ENCODE measurements at places on chromosomes 12 and 14.

- DNase-seq: no peak
Observed at GRCh38 chr14:90700933-90701776, 115.1 kb downstream of the TTC7B start.

- no peak for DNase-seq
Observed at GRCh38 chr14:80223696-80224465, 12.6 kb upstream of the DIO2 start.

DNA sequence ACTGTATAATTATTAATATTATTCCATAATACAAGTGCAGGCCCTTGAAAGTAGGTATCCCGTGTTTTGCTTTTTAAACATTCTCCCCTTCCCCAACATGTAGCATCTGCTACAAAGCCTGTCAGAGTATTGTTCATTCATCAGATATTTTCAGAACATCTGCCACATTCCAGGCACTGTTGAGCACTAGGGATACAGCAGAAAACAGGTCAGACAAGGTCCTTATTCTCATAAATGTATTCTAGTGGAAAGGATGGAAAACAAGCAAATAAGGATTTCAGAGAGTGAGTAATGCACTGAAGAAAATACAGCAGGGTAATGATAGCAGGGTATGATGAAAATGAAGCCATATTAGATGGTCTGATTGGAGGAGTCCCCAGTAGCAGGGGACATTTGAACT is 3.8 kb downstream of the ERP29 start:
- DNase-seq: no peak

DNA sequence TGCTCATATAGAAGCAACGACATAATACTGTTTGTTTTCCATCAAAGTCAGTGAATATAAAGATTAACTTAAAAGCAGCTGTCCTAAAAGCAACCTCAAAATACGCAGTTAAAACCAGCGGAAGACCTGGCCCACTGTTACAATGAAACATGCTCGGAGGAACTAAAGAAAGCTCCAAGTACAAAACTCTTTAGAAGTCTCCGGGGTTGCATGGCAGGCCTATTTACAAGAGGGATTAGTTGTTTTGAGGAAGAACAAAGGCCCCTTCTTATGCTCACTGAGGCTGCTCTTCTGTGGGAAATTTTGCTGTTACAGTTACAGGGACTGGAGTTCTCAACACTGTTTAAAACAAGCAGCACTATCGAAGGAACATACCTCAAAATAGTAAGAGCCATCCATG is 75.9 kb upstream of the C12orf71 start:
- no peak for DNase-seq

- peak; percentile 58 for DNase-seq
Observed at GRCh38 chr14:31449971-31450610, 7.2 kb downstream of the DTD2 start.

GRCh38 chr14:38505973-38506249 is 250.0 kb upstream of the CLEC14A start:
- no peak for DNase-seq

DNA sequence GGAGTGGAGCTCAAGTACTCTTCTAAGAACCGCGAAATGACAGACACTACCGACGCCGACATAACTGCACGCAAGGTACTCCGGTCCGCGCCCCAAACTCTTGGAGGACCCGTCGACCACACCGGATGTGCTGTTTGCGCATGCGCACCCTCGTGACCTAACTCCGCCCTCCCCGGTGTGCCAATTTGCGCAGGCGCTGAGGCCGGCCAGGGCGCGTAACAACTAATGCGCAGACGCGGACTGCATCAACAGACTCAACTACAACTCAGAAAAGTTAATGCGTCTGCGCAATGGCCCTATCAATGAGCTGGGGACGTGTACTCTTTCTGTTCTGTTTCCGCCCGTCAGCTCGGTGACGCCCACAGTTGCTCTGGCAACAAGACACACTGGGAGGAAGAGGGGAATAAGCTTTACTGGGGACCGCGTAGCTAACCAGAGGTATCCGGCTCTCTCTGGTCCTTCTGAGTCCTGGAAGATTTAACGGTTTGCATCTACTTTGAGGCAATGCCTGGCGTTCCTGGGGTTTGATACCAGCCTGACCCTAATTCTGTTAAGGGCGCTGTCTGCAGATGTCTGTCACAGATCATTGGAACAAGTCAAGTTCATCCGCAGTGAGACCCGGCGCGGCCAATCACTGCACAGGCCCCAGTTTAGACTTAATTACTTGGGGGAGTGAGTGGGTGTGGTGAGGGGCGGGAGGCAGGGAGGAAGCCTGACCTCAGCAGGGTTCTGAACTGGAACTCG is at the start of gene DAD1:
Gene DAD1 (minus strand): TSS at position 129 of the 744 bp plus-strand sequence. CDS start 67 bp downstream, at position 62.
- DNase-seq: peak; percentile 97

- DNase-seq: no peak
Observed at GRCh38 chr12:56001487-56002100, 4.5 kb downstream of the SUOX start.
